ENCODE measurements at places on chromosomes 1 and 21.
A peak's percentile ranks its signal among the peaks of the same experiment; 100 is the strongest.

- no peak for DNase-seq
These were observed 126.1 kb downstream of the TRABD2B start for GRCh38 chr1:47870946-47871676.

DNA sequence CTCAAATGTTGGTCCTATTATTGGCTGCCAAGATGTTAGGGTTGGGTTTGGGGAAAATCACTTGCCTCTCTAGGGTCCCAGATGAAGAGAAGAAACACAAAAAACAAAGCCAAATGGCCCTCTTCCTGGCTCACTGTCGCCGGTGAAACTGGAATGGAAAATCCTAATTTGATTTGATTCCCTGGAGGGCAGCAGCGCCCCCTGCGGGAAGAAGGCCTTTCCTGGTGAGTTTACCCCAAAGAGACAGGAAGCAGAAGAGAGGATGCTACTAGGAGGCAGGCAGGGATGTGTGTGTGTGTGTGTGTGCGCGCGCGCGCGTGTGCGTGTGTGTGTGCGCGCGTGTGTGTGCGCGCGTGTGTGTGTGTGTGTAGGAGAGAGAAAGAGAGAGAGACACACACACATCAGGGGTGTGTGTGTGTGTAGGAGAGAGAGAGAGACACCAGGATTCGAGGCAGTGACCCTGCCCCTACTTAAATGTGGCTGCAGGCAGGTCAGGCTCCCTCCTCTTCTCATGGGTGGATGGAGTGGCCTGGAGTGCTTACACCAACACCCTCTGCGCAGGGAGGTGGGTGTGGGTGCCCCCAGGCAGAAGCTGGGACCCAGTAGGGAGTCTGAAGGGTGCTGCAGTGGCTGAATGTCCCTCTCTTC lies 3.1 kb upstream of the SELENON start:
- DNase-seq, result peak; percentile 70

GRCh38 chr1:189185097-189185496 lies 1292.6 kb downstream of the BRINP3 start:
- DNase-seq, result no peak

- DNase-seq, result peak; percentile 86
These were observed 131.6 kb downstream of the RRAGC start for GRCh38 chr1:38727684-38728584.

DNA sequence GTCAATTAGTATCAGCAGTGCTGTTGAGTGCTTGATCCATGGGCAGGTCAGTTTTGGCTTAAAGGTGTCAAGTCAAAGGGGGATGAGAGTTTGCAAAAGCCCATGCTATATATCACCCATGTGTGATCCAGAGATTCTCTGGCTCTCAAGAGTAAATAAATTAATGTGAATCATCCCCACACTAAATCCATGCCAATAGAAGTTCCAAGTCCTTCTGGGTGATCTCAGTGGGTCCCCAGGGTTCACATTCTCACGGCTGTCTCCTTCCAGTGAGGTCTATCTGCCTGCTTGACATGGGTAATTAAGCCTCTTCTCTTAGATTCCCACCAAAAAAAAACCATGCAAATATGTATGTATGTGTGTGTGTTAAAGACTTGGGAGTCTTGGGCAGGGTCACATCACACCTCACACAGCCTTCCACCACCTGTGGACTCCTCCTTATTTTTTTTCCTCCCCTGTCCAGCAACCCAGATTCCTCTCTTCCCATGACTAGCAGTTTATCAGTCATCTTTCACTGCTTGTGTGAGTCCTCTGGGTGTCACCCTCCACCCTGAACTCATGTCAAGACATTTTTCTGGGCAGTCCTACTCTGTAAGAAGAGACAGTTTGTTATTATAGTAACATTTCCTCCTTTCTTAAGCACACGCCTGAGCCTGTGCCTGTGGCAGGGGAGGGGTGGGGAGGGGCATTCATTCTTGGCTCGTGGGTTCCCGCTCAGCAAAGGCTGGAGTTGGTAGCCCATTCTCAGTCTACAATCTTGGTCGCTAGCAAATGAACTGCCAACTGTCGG lies 14.3 kb upstream of the S100A11 start:
- peak; percentile 65 for DNase-seq

GRCh38 chr1:155942578-155943141 lies 1.2 kb downstream of the RXFP4 start:
- DNase-seq, result no peak

DNA sequence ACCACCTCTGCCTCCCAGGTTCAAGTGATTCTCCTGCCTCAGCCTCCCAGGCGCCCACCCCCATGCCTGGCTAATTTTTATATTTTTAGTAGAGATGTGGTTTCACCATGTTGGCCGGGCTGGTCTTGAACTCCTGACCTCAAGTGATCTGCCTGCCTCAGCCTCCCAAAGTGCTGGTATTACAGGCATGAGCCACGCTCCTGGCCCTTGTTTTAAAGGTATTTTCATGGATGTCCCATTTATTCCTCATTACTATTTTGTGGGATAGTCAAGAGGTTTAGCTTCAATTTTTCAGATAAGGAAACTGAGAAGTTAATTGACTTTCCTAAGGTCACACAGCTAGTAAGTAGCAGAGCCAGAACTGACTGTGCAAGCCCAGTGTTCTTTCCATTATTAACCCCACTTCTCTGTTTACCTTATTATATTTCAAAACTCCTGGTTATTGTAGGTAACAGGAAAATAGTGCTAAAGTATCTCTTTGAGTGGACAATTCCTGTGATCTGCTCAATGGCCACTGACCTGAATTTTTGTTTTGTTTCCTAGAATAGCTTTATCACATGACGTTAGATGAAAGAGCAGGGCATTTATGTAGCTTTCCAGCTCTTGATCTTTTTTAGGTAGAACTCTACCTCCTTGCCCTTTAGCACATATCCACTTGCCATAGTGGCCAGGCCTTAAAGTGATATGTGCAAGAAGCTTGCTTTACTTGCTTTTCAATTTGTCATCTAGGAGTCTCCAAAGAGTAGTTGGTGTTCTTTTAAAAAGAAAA lies 13.6 kb downstream of the ZYG11B start:
- DNase-seq, result no peak

DNA sequence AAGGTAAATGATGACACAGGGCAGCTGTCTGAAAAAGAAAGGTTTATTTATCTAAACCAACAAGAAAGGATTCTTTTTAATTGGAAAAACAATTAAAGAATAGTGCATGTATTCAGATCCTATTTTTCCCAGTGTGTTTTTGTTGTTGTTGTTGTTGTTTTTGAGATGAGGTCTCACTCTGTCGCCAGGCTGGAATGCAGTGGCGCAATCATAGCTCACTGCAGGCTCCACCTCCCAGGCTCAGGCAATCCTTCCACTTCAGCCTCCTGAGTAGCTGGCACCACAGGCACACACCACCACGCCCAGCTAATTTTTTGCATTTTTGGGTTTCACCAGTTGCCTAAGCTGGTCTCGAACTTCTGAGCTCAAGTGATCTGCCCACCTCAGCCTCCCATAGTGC lies 22.1 kb downstream of the NEK2 start:
- DNase-seq, result peak; percentile 25

- DNase-seq, result no peak
These were observed 61.9 kb downstream of the ACOT7 start for GRCh38 chr1:6331543-6332273.

- DNase-seq, result no peak
These were observed 41.6 kb upstream of the VWA5B1 start for GRCh38 chr1:20248971-20249612.

DNA sequence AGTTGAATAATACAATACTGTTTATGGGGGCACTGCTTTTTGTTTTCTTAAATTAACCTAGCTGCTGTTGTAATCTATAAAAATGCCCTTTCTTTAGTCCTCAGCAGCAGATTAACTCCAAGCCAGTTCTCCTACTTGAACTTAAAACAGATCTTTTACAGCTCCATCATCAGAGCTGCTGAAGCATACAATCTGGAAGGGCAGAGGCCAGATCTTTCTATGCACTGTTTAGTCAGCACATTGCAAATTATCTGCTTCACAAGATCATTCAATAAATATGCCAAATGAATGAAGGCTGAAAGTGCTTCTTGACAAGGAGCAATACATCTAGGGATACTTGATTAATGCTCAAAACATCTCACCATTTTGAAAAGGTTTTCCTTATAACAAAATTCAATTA lies 115.8 kb downstream of the PLPPR5 start:
- DNase-seq, result no peak

- peak; percentile 60 for DNase-seq
These were observed 175.7 kb downstream of the VPS13D start for GRCh38 chr1:12405325-12406210.

GRCh38 chr1:221712776-221713431 lies 29.0 kb downstream of the DUSP10 start:
- no peak for DNase-seq

- DNase-seq, result no peak
These were observed 125.1 kb upstream of the KCND3 start for GRCh38 chr1:112114540-112114939.

- no peak for DNase-seq
These were observed 186.8 kb downstream of the CDC7 start for GRCh38 chr1:91687452-91687851.

DNA sequence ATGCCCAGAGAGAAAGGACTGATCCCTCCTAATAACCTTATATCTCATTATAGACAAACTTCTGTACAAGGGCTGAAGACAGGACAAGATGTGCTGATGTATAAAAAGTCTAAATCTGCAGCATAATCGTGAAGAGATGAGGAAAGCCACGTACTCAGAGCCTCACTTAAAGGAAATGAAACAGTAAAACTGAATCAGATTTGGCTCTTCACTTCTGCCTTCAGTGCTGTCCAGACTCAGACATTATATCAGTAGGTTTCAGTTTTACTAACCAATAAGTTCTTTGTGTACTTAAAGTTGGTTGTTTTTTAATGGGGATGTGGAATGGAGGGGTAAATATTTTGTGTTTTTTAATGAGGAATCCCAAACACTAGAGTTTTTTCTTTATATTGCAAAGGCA lies 45.3 kb upstream of the RGS1 start:
- no peak for DNase-seq

DNA sequence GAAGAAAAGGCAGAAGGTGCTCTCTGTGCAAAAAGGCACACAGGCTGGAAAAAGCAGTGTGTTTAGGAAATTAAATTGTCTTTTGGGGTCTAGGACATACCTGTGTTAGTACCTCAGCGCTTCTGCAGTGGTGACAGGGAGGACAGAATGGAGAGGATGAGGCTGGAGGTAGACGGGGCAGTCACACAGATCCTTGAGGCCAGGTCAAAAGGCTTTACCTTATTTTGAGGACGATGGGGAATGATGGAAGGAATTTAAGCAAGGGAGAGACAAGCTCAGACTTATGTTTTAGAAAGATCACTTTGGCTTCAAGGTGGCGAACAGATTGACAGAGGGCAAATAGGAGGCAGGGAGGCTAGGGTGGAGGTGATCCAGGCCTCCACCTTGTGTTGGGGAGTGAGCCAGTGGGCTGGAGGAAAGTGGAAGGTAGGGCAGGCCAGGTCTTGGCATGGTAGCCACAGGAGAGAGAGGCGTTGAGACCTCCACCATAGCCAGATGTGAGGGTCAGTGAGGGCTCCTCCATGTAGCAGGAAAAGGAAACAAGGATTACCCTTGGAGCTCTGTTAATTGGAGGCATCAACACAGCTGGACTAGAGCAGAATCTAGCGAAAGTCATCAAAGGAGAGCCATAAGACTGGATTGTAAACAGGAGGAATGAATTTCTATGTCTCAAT lies 4.2 kb downstream of the CYP4B1 start:
- no peak for DNase-seq

GRCh38 chr1:182841368-182841988 lies 2.3 kb downstream of the DHX9 start:
- DNase-seq, result peak; percentile 37

DNA sequence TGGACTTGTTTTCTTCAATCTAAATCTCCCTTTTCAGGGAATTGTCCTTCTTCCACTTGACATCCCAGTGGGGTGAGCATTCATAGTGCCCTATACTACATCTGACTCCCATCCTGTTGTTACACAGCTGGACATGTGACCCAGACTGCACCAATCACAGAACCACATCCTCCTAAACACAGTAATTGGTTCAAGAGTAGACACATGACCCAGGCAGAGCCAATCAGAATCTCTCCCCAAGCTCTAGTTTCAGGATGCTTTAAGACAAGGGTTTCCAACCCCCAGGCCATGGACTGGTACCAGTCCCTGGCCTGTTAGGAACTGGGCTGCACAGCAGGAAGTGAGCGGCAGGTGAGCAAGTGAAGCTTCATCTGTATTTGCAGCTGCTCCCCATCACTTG lies 5.6 kb upstream of the DDOST start:
- DNase-seq, result peak; percentile 38

DNA sequence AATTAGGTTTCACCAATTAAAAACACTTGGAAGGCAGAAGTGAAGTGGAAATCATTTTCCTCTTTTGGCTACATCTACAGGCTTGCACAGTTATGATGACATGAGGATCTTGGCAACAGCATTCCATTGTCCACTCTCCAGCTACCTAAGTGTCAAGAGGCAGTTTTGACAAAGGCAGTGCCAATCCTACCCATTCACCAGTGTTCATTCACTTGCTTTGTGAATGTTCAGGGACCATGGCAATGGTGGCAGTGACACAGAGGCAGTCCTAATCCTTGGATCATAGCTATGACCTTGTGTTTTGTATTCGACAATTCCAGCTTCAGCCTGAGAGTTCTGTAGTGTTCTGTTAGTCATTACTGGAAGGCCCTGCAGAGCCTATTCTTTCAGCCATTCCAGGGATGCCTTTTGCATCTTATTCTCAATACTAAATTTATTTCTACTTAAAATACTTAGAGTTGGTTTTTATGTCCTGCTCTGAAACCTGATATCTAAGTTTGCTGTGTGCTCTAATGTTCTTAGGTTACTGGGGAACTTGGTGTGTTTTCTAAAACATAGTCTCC lies 36.7 kb downstream of the CRB1 start:
- DNase-seq, result peak; percentile 26

GRCh38 chr1:61825393-61825792 lies 83.1 kb downstream of the PATJ start:
- no peak for DNase-seq

GRCh38 chr21:14414932-14415508 lies 32.1 kb upstream of the HSPA13 start:
- DNase-seq, result no peak

DNA sequence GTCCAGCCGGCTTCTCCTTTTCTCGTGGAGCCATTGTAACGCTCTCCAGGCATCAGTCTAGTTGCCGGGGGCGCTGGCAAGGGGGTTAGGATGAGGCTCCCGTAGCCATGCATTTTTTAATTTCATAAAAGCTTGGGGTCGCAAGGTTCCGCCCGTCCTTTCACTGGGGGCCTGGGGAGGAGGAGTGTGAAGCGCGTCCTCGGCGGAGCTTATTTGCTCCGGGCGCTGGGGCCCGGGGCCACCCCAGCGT lies 1.6 kb downstream of the ADGRL2 start:
- DNase-seq, result no peak

DNA sequence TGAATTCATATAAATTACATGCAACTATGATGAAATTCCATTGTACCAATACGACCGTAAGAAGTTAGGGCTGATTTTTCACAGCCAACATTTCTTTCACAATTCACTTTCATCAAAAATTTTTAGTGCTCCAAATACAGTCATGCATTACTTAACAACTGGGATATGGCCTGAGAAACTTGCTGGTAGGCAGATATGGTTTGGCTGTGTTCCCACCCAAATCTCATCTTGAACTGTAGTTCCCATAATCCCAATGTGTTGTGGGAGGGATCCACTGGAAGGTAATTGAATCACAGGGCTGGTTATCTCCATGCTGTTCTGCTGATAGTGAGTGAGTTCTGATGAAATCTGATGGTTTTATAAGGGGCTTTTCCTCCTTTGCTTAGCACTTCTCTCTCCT lies 244.4 kb downstream of the AKT3 start:
- no peak for DNase-seq

- no peak for DNase-seq
These were observed 161.2 kb downstream of the NTMT2 start for GRCh38 chr1:170306948-170307347.
